ENCODE measurements at places on chromosomes 2 and 18.

DNA sequence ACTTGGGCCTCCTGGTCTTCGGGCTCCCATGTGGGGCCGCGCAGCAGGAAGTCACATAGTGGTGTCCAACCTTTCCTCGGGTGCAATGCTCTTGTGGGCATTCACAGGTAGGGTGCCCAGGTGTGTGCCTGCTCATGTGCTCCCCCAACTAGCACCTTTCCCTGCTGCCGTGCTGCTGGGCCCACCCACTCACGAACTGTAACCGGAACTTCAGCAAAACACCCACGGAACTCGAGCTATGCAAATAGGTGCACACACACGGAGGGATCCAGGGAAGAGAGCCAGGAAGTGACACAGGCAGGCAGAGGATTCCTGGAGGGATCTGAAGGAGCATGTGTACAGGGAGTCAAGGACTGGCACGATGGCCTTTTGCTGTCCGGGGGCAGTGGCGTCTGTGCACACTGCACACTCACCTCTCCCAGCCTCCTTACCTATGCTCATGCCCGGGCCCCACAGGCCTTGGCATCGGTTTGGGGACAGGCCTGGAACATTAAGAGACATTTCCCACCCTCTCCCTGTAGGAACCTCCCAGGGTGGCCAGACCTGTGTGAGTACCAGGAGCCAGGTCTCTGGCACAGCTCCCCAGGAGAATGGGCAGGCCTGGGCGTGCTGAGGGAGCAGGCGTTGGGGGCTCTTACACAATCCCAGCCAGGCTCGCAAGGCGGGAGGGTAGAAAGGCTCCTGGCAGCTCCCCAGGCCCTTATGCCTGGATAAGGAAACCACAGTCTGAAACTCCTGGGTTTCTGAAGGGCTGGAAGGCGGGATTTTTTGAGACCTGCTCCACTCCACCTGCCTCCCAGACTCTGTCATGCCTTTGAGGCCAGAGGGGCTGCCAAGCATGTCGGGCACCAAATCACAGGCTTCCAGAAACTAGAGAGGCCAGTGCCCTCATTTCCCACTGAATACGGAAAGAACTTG, 6.6 kb upstream of the PTMA start:
- DNase-seq = peak; percentile 72

DNA sequence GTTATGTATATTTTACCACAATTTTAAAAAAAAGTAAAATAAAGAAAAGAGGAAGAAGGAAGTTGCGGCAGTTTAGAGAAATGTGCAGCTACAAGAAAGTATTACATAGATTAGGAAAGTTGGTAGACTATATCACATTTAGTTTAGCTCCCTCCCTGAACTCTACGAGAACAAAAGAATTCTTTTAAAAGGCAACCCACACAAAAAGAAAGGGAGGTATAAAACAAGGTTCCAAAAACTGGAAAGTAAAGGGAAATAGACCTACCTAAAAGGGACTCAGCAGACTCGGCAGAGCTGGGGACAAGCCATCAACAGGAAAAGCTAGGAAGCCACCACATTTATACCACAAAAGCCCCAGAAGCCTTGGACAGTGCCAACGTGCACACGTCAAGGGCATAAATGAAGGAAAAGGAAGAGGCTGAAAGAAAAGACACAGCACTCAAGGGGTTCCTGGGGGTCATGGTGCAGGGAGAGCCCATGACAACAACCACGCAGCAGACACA, 9.1 kb downstream of the TMEM127 start:
- no peak for DNase-seq

DNA sequence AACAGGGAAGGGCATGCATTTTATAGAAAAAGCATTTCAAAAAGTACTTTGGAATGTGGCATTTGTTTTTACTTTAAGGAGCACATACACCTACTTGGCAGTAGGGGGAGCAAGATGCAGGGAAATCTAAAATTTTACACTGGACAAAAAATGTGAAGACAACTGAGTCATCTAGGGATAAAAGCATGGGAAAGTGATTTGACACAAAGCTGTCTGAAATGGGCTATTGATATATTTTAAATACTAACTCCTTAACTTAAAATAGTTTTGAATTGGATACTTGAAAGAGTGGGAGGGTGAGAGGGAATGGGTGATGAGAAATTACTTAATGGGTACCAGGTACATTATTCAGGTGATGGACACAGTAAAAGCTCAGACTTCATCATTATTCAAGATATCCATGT, 15.8 kb downstream of the TMEM200C start:
- no peak for DNase-seq

DNA sequence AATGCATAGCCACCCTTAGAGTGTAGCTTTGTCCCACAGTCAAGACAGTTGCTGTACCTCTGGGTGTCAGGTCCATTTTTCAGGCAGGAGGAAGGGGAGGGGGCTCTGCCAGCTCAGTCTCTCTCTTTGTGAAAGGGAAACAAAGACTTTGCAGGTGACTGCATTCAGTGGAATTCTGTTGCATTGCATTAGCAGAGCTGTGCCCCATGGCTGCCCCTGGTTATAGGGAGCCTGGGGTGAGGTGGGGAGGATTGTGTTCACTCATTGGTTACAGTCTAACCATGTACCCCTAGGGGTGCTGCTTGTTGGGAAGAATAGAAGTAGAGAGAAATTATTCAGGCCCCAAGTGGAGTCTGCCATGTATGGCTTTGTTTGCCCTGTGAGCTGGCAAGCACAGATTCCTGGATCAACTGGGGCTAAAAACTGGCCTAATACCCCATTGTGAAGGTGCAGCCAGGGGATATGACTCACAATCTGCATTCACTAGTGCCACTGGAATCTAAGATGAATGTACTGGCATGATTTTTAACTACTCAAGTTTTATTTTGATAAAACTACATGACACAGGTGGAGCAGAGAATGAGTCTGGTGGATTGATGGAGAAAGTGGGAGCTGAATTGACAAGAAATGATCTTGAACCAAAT, 118.4 kb downstream of the SH3BP4 start:
- DNase-seq = no peak

- DNase-seq = no peak
Observed at GRCh38 chr2:24824966-24825882, 32.0 kb downstream of the CENPO start.

DNA sequence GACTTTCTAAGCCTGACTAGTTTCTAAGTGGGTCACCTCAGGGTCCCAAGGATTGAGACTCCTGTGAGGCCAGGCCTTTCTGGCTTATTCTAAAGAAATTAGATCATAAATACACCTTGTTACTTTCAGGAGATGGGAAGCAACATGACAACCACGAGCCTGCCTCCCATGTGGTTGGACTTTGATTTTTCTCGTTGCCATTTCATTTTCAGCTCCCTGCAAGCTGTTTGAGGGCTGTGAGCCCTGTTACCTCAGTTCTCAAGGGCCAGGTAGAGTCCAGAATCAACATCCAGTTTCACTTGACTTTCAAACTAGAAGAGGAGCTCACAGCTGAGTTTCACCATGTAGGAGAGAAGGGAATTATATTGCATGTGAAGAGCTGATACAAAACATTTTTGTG, 159.8 kb upstream of the BCL2L11 start:
- DNase-seq = no peak

DNA sequence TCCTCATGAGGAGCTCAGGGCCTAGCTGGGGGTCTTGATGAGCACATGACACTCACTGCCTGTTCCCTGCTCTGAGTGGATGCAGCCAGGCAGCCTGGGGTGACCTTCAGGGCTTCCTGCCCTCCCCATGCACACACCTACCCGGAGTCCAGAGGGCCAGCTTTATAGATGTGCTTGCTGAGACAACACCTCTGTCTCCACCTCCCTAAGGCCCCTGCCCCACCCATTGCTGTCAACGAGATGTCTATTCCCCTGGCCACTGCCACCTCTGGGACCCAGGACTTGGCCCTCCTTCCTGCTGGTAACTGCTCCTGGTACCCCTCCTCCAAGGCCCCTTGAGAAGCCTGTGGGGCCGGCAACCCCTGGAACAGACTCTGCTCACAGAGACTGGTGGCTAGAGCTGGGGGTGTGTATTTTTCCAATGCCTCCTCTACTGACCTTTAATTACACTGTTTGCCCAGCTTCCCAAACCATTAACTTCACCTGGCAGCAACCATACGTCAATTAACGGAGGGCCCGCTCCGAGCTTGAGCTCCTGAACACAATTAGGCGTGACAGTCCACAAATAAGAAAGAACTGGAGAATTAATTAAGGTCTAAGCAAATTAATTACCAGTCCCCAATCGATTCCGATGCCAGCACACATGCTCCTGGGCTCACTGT, 66.3 kb downstream of the EMX1 start:
- DNase-seq = peak; percentile 32

DNA sequence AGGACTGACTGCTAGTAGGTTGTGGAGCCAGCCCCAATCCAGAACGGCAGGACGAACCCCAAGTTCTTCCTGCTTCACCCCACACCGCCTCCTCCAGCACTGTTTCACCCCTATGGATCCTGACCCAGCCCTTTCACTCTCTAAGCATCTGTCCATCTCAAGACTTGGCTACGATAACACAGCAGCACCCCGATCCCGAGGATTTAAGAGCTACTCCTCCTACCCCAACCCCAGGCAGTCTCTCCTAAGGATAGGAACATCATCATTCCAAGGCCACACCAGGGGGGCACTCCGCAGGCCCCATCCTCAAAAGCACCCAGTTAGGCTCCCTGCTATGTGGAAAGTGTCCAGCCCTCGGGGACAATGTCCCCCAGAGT, 645 bp downstream of the KCTD18 start:
- no peak for DNase-seq

DNA sequence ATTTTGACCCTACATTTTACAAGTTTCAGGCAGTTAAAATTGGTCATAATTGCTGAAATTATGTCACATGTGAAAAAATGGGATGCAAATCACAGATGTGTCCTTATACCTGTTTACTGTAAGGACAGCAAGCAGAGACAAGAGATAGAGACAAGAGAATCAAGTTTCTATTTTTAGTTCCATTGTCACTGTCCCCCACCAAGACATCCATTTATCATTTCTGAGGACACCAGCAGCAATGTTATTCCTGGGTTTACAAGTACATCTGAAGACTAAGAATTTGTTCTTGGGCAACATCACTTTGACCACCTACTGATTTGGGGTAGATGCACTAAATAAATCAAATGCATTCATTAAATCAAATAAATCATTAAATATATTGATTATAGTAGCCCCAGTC, 1111.7 kb downstream of the DPP10 start:
- DNase-seq = no peak

DNA sequence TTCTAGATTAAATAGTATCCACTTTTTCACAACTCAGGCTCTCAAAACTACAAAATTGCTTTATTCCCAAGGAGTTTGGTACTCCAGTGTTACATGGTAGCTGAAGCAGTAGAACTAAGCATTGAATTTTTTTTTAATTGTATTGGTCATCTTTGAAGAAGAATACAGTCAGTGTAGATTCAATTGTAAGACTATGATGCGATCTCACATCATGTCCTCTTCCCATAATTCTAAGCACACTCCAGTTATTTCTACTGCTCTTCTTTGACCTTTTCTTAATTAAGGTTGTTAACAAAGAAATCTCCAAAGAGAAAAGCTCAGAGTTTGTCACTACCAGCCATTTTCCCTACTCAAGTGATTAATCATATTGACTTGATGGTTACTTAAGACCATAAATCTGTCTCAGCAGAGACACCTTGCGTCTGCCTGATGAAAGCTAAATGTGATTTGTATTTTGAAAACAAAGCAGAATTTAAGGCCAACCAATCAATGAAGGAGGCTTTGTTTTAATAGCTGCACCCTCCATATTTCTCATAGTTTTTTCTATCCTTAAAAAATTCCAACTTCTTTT, 130.2 kb downstream of the DTNA start:
- DNase-seq = no peak

DNA sequence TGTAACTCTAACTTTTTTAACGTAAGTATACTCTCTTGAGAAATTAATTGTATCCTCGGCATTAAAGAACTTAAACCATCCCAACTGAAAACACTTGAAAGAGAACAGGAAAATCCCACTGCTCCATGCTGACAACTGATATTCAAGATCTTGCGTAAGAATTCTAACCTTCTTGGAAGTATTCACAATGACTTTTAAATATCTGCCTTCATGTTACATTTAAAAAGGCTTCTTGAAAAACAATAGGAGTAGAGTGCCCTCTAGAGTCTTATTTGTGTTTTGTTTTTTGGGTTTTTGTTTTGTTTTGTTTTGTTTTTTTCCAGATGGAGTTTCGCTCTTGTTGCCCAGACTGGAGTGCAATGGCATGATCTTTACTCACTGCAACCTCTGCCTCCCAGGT, 65.4 kb upstream of the DNAJC10 start:
- DNase-seq = peak; percentile 35

GRCh38 chr2:215137741-215138340, 585 bp downstream of the ABCA12 start:
- DNase-seq = peak; percentile 30

DNA sequence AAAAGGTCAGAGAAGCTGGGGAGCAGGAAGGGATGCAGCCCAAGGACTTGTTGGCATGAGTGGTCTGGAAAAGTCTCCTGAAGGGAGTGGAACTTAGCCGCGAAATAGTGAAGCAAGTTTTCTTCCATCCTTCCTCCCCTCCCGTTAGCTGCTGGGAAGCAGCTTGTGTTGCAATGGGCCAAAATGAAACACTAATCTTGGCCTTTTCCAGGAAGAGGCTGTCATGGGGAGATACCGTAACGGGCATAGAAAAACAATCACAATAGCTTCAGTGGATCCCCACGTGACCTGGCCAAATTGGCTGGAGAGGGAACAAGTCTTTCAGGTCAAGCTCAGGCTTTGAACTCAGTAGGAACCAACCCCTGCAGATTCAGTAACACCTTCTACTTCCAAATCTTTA, 49.3 kb downstream of the SEMA4F start:
- no peak for DNase-seq

- no peak for DNase-seq
Observed at GRCh38 chr2:119932809-119933208, 80.1 kb upstream of the EPB41L5 start.

GRCh38 chr18:62898359-62898758, 183.0 kb downstream of the PHLPP1 start:
- no peak for DNase-seq

- no peak for DNase-seq
Observed at GRCh38 chr2:9721344-9721743, 90.5 kb upstream of the YWHAQ start.

- DNase-seq = peak; percentile 45
Observed at GRCh38 chr2:3126911-3127621, 250.6 kb downstream of the EIPR1 start.

GRCh38 chr2:575727-576236, 101.4 kb downstream of the TMEM18 start:
- no peak for DNase-seq

GRCh38 chr18:3526421-3527354, 76.7 kb downstream of the TGIF1 start:
- DNase-seq = peak; percentile 62

- DNase-seq = no peak
Observed at GRCh38 chr2:85183479-85183878, 50.3 kb downstream of the TCF7L1 start.

DNA sequence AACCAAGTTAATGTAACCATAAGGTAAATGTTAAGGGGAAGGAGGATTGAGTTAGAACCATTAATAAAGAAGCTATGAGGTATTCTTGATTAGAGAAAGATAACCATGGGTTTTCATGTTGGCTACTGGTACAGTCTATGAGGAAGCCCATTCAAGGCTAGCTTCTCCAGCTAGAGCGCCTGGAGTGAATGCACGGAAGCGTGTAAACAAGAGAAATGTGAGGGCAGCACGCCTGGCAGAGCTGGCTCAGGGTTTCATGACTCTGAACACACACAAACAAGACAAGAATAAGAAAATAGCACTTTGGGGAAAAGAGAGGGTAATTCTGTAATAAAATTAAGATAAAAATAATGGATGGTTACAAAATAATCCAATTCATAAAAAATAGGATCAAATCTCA, 255.3 kb downstream of the PDE11A start:
- peak; percentile 54 for DNase-seq

- peak; percentile 77 for DNase-seq
Observed at GRCh38 chr2:112026509-112026908, 28.6 kb upstream of the TMEM87B start.

- no peak for DNase-seq
Observed at GRCh38 chr2:2503864-2504418, 172.9 kb upstream of the MYT1L start.

Data from DMS153 (cell line).